Fibroblast of upper back skin (primary cell): ENCODE measurements at places on chromosomes 3 and 15.
A peak's percentile ranks its signal among the peaks of the same experiment; 100 is the strongest.

GRCh38 chr3:177553012-177553411 lies 355.7 kb upstream of the TBL1XR1 start:
- no peak for DNase-seq

DNA sequence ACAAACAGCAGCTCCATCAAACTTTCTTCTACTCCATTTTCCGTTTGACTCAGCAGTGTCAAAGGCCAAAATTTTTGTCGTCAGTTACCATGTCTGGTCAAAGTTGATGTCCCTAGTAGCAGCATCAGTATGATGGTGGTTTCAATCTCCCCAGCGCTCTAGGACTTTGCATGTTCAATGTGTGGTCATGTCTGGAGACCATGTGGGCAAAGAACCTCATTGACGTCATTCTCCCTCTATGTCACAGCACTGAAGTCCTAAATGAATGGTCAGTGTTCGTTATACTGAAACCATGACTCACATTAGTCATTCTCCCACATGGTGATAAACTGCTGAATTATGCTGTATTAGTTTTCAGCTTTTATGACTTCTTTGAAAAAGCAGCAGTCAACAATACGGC lies 23.2 kb downstream of the SHC4 start:
- peak; percentile 94 for DNase-seq

- no peak for DNase-seq
These were observed 254.5 kb upstream of the CFAP20DC start for GRCh38 chr3:59304296-59304695.

DNA sequence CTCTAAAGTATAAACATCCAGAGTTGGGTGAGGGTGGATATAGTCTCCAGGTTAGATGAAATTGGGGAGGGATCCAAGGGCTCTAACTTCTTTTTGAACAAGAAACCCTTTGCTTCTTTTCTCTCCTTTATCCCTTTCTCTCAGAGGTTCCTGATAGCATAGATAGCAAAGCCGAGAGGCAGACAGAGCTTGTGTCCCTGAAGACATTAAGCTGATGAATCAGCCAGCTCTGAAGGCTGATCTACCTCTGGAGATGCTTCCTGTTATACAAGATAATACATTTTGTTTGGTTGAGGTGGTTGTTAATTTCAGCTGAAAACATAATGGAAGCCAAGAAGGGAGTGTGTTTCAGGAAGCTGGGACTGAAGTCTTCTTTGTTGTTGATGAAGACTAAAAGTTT lies 193.2 kb downstream of the PDCD6IP start:
- DNase-seq: no peak

DNA sequence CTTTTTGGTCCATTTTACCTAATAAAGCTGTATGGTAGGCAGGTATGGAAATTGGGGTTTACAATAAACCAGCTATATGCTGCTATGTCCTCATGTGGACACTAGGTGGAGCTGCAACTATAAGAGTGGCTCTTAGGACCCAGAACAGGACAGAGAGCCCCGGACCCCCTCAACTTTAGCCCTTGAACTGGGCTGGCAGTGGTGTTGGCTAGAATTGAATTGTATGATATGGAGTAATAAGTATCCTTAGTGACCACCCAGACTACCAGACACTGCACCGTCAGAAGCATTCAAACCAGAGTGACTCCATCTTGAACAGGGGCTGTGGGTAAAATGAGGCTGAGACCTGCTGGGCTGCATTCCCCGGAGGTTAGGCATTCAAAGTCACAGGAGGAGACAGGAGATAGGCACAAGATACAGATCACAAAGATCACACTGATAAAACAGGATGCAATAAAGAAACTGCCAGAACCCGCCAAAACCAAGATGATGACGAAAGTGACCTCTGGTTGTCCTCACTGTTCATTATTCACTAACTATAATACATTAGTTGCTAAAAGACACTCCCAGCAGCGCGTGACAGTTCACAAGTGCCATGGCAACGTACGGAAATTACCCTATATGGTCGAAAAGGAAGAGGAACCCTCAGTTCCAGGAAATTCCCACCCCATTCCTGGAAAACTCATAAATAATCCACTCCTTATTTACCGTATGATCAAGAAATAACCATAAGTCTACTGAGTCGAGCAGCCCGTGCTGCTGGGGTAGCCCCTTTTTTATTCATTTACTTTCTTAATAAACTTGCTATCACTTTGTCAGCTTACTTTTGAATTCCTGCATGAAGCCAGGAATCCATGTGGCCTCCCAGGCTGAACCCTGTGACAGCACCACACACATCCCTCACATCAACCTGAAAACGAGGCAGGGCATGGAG lies 68.7 kb upstream of the BLM start:
- DNase-seq: peak; percentile 67

DNA sequence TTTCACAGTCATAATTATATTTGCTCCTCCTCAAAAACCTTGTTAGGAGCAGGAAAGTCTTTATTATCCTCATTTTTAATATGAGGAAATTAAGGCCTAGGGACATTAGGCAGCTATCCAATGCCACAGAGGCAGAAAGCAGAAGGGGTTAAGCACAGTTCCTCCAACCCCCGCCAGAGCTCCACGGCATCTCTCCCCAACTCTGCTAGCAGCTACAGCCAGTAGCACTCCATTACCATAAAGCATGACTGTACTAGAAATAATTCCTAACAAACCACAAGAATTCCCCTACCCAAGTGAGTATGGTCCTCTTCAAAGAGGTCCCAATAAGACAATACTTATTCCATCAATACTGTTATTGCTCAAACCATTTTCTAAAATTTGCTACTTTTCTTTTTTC lies 9.8 kb downstream of the HEG1 start:
- DNase-seq: peak; percentile 91

DNA sequence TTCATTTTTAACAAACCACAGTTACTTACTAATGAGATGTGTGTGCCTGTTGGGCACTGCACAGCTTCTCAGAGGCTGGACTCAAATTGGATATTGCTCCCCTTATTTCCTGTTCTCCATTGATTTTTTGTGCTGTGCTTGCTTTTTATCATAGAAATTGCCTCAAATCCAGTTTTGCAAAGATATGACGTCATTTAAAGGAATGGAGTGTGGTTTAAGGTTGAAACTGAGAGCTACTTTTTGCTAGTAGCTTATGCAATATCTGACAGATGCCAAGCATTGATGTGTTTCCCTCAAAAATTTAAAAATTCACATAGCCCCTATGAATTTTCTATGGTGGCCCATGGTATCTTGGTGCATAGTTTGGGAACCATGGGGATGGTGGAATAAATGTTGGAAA lies 67.7 kb upstream of the ROPN1 start:
- DNase-seq: peak; percentile 80

DNA sequence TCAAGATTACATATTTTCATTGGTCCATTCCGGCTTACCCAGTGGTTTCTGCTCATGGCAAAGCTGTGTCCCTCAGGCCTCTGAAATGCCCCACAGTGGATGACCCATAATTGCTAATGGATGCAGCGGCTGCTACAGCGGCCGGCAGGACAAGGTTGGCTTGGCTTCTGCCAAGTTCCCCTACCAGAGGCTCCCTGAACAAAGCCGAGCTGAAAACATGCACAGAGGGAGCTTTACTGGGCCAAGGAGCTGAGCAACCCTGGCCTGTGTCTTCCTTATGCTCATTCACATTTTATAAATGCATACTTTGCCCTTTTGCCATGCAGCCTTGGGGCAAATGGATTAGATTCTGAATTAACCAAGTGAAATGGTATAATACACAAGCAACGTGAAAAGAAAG lies 150.5 kb downstream of the NTRK3 start:
- no peak for DNase-seq

GRCh38 chr3:152243301-152243711 lies 25.4 kb upstream of the MBNL1 start:
- no peak for DNase-seq

- DNase-seq: peak; percentile 58
These were observed 349.9 kb upstream of the TGFBR2 start for GRCh38 chr3:30256474-30256873.

GRCh38 chr15:31867536-31868442 lies 162.5 kb upstream of the CHRNA7 start:
- DNase-seq: peak; percentile 26

DNA sequence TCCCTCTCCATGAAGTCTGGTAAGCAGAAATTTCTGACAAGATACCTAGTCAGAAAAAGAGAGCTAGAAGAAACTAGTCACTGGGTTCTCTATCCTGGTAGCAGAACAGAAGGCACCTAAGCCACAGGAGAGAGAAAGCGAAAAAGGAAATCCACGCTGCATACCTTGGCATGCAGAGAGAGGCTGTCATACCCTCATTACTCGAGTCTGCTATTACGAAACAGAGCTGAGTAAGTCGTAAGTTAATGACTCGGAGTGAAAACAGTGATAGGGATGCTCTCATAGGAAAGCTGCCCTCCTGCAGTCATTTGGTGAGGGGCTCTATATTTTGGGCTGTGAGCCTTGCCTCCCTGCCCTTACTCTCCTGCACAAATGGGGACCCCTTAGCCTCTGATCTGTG lies 16.2 kb downstream of the CLRN1 start:
- peak; percentile 67 for DNase-seq

DNA sequence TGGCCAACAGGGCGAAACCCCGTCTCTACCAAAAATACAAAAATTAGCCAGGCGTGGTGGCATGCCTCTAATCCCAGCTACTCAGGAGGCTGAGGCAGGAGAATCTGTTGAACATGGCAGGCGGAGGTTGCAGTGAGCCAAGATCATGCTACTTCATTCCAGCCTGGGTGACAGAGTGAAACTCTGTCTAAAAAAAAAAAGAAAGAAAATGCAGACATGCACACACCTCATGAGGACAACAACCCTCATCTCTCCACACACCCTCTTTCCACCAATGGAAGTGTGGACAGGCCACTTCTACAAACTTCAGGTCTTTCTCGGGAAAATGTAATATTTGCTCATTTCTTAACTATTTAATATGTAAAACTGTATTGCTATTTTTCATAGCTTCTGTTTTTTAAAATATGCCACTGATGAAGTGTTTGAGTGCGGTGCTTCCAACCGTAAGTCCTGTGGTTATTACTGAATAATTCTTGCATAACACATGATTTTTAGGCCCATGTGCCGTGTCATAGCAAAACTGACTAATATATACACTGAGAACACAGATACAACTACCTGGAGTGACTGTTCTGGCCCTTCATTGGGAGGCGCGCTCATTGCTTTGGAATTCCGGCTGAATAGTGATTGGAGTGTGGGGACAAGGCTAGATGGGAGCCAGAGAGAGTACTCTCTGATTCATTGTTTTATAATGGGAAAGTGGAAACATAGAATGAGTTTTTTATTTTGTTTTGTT lies 23.1 kb downstream of the LRRC31 start:
- peak; percentile 88 for DNase-seq

GRCh38 chr3:72679540-72680198 lies 168.6 kb downstream of the SHQ1 start:
- peak; percentile 90 for DNase-seq

DNA sequence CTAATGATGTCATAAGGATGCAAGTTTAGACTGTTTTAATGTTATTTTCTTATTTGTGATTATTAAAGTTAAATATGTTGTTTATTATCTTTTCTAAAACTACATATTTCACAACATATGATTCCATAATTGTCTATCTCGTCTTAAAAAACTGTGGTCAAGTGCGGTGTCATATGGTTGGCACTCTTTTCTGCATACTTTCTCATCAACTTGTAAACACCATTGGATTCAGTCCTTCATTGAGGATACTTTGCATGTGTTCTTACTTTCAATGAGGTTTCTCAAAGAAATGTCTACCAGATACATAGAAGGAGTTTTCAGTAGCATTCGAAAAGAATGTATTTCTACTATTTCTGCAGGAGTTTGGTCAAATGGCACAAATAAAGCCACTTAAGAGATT lies 22.0 kb upstream of the ALPK3 start:
- no peak for DNase-seq

DNA sequence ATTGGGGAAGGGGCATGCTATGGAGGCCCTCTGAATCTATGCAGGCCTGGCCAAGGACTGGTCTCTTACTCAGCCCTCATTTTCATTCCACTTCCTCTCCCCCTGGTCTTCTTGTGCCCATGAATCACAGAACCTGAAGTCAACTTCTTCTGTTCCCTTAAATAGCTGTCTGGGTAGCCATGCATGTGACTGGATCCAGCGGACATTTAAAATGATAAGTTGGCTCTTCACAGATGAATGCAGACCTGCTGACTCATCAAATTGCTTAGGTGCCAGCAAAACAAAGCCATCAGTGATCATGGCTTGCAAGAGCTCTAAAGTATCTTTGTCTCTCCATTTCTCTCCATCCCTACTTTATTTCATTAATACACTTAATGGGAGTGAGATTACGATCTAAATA lies 90.1 kb upstream of the CADPS start:
- peak; percentile 60 for DNase-seq

DNA sequence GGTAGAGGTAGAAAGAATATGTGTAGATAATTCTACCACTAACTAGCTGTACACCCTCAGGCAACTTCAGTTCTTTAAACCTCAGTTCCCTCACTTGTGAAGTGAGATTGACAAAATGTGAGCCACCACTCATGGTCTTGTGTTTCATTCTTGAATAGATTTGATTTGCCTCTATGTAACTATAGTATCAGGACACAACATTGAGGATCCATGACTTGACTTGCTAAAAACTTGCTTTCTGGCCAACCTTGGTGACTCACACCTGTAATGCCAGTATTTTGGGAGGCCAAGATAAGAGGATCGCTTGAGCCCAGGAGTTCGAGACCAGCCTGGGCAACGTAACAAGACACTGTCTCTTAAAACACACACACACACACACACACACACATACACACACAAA lies 115.8 kb upstream of the FLNB start:
- DNase-seq: peak; percentile 23

DNA sequence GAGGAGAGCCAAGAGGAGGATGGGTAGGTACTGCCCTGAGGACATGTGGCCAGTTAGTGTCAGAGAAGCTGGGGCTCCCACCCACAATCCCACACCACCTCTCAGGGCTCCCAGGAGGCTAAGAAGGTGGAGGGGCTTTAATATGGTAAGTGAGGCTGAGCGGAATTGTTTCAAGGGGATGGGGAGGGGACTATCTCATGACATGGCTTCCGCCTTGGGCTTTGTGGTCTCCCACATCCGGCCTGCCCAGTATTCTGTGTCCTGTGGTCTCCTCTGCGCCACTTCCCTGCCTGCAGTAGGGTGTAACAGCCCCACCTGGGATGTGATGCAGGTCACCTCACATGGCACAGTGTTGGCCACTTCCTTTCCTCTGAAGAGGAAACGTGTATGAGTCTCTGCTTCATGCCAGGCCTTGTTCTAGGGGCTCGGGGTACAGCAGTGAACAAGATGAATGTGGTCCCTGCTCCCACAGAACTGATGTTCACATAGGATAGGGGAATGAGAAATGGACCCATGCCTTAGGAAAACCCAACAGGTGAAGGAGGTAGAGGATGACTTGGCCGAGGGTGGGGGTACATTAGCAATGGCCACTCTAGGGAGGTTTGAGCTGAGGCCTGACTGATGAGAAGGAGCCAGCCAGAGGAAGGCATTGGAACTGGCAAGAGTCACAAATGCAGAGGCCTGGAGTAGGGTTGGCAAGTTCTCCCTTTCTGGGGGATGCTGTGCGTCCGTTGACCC lies 3.2 kb downstream of the NEIL1 start:
- DNase-seq: no peak
